Head of caudate nucleus (tissue), 42 donors: ENCODE measurements at places on chromosomes 3 and 15.

GRCh38 chr15:92048739-92049138 is 195.2 kb downstream of the SLCO3A1 start:
- DNase-seq, result no peak

DNA sequence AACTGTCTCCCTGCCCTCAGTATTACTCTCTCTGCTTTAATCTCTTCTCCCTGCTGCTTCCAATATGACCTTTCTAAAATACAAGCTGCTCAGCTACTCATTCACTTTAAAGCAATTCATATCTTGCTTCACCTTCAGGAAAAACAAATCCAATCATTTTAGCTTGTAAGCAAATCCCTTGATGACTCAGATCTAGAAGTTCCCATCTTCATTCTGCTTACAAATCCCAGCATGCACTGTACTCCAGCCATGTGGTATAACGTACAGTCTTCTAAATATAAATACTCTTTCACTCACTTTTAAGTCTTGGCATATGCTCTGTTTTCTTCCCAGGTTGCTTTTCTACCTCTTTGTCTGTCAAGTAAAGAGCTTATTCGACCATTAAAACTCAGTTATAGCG is 1009.1 kb upstream of the SEMA6D start:
- no peak for DNase-seq

GRCh38 chr3:126355251-126355650 is 2.0 kb downstream of the KLF15 start:
- DNase-seq, result no peak

- peak; percentile 58 for DNase-seq
Measured at GRCh38 chr3:51777985-51778384, 1.1 kb downstream of the IQCF6 start.

GRCh38 chr3:176514297-176514696 is 683.0 kb downstream of the TBL1XR1 start:
- no peak for DNase-seq

DNA sequence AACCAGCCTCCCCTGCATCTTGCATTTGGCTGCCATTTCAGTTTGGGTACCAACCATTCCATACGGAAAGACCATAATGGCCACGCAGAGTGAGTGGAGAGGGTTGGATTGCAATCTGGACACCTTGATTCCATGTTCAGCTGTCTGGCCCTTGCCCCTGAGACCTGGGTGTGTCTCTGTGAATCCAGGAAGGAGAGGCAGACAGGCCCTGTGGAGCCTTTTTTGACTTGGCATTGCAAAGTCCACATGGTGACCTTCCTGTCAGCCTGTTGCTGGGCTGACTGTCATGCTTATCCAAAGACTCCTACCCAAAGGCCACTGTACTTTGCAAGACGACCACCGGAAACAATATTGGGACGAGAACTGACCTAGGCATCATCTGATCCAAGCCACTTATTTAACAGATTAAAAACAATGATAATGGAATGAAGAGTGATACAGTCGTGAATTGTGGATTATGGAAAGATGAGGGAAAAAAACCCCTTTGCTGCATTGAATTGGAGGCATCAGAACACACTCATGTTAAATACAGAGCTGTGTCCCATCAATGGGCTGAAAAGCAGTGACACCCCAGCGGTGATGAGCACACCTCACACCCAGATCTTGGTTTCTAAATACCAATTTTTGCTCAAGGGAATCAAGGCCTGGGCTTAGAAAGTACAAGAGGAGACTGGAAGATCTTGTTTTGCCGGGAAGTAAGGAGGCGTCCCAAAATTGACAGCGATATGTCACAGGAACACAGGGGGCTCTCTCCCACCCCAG is 86.0 kb downstream of the LRRK1 start:
- no peak for DNase-seq

GRCh38 chr3:173869766-173870165 is 472.2 kb downstream of the NLGN1 start:
- DNase-seq, result no peak

DNA sequence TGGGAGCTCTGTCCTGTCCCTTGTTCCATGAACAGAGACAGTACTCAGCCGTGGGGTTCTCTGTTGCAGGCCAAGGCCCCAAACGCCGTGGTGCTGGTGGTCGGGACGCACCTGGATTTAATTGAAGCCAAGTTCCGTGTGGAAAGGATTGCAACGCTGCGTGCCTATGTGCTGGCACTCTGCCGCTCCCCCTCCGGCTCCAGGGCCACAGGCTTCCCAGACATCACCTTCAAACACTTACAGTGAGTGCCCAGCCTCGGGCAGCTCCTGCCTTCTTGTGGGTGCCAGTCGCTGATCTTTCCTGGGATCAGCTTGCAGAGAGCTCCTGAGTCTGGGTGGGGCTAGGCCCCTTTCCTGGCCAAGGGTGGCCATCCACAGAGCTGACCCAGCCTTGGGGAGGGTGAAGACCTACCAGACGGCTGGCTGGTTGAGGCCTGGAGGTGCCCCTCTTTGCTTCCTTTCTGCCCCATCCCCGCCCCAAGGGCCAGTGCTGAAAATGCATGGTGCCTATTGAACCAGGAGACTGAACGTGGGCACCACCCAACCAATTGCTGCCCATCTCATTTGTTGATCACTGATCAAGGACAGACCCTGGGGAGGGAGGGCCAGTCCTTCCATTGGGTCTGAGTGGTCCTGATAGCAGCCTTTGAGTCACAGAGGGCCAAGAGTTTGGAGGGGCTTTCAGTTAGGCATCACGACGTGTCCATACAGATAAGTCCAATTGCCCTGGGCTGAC is 106.9 kb downstream of the LRRK1 start:
- peak; percentile 4 for DNase-seq

DNA sequence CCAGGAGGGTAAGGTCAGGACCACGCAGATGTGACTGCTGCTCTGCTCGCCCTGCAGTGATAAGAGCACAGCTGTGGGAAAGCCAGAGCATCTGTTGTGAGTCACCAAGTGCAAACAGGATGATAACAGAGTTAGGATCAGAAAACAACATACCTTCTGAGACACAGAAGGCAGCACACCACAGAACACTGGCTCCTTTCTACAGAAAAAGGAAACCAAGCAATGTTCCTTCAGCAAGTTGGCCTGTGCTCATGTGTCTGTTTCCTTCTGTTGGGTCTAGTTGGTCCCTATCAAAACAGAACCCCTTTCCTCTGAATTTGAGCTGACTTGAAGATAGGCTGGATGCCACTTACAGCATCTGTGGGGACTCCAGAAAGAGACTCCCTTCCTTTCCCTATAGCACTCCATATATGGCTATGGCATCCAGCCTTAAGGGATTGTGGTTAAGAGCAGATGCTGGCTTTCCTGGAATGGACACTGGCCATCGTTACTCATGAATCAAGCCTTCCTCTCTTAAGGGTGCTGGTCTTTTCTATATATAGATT is 440.7 kb upstream of the THBS1 start:
- no peak for DNase-seq

DNA sequence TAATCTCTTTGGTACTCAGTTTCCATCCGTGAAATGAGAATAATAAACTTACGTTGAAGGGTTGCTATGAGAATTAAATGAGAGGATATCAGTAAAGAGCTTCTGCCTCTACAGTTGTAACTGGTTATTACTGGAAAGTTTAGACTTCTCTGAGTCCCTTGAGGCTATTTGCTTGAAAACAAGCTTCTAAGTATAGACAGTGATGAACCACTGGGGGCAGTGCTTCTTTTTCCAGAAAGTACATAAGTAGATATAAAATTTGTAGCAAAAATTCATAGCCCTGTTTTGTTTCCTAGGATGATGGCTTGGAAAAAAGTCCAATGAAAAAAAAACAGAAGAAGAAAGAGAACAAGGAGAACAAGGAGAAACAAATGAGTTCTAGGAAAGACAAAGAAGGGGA is 87.1 kb downstream of the RGMA start:
- no peak for DNase-seq

DNA sequence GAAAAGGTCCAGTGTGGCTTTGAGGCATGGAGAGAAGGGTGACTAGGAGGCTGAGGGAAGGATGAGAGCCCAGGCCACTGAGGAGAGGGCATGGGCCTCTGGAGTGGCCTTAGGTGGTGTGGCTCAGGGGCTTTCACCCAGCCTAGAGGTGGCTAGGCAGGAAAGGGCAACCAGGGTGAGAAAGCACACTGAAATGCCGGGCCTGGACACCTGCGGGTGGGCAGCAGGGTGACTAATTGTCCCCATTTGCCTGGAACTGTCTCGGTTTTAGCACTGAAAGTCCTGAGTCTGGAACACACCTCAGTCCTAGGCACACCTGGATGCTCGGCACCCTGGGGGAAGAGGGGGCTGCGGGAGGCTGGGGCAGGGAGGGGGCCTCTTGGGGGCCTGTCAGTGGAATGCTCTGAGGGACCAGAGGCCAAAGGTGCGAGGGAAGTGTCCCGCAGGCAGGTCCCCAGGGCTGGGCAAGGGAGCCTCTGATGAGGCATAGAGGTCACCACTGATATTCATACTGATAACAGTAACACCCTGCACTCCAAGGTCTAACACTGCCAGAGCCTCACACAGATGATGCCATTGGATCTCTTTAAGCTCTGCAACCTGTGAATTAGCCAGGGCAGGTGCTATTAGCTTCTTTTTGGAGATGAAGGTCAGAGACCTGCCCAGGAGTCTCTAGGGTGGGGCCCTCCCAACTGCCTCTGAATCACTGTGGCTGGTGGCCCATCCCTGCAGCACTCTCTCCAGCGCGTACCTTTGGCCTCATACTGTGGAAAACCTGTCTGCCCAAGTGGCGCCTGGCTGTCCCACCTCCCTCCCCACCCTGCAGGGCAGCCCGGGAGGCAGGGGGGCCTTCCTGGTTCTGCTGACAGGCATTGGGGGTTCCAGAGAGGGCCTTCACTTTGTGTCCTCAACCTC is 3.0 kb upstream of the PHGR1 start:
- no peak for DNase-seq

DNA sequence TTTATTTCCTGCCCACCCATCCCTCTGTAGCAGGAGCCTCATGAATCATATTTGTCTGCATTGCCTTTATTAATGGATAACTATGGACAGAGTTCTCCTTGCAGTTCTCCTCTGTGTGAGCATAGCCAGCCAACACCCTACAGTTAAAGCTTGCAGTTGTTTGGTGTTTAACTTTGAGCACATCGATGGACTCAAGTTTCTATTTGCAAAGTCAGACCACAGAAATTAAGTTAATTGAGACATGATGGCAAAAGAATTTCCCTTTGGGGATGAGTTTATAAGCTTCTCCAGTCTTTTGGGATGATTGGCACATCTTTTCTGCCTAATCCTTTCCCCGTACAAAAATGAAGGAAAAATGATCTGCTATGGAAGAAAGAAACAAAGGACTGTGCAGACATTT is 398.9 kb upstream of the THBS1 start:
- no peak for DNase-seq

- DNase-seq, result no peak
Measured at GRCh38 chr3:120682095-120682681, at the start of gene HGD. HGD (minus strand) TSS chr3:120682239; CDS start chr3:120682111, 128 bp downstream.

GRCh38 chr15:57824186-57824585 is 117.7 kb downstream of the POLR2M start:
- DNase-seq, result no peak

GRCh38 chr3:112871735-112872134 is 25.1 kb upstream of the CD200R1L start:
- no peak for DNase-seq

GRCh38 chr3:119468041-119468440 is 722 bp upstream of the POGLUT1 start:
- no peak for DNase-seq

DNA sequence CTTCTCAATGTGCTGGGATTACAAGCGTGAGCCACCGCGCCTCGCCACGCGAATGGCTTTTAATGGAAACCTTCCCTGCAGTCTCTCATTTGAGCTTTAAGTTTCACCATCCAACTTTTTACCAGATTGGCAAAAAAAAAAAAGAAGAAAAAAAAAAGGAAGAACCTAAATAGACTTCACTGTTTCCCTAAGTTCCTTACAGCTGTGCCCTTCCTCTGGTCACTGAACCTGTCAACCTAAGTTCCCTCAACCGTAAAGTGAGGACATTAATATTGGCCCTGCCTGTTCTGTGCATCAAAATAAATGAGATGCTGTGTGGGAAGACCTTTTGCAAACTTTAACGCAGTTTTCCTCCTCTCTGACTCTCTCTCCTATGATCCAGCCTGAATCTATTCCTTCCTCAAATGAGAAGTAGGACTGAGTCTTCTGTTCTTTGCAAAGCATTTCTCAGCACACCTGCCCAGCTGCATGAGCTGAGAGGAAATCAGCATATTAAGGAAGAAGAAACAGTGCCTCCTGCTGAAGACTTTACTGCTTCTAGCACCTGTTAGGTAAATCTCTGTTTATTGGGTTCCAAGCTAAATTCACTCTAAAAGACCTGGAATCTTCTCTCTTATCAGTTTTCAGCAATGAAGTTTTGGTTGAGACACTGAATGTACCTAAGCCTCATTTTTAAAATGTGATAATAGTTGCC is 99.6 kb upstream of the ETV5 start:
- no peak for DNase-seq
